CD8-positive, alpha-beta memory T cell (primary cell): ENCODE measurements at places on chromosomes 11 and 22.

GRCh38 chr11:61897387-61898246, 6.3 kb upstream of the FADS3 start:
- no peaks in the 10 kb centered on the region for H3K36me3 ChIP-seq
- peak; percentile 60 for DNase-seq
- H3K4me1 ChIP-seq, result no peaks in the 10 kb centered on the region

GRCh38 chr11:12775955-12776354, 101.7 kb downstream of the TEAD1 start:
- no peak overlapping the region for H3K4me3 ChIP-seq
- no peaks in the 10 kb centered on the region for H3K4me1 ChIP-seq
- no peaks in the 10 kb centered on the region for H3K36me3 ChIP-seq
- no peaks in the 10 kb centered on the region for H3K27me3 ChIP-seq
- DNase-seq, result no peak
- no peak overlapping the region for H3K27ac ChIP-seq

DNA sequence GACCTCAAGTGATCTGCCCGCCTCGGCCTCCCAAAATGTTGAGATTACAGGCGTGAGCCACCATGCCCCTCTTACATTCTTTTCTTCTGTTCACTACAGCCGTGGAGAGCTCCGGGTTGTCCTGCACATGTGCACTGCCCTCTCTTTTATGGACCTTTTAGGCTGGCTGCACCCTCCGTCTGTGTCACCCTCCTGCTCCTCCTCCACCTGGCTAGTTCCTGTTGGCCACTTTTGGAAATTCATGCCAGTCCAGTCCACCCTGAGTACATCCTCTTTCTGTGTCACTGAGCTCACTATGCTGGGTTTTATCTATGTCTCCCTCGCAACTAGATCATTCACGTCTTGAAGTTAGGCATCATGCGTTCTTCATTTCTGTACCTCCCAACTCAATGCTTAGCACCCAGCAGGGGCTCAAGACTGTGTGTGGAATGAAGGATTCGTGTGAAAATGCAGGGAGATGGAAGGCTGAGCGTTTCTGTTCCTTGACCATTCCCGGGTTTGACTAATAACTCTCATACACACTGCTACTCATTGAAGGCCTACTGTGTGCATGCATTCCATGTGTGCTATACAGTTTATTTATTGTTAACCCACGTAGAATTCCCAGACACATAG, 60.6 kb downstream of the PTPRJ start:
- no peaks in the 10 kb centered on the region for H3K27me3 ChIP-seq
- peaks cover 52% of the 10 kb centered on the region for H3K4me1 ChIP-seq
- no peak overlapping the region for H3K4me3 ChIP-seq
- no peaks in the 10 kb centered on the region for H3K36me3 ChIP-seq
- no peak for DNase-seq

- no peak overlapping the region for H3K27ac ChIP-seq
- no peaks in the 10 kb centered on the region for H3K27me3 ChIP-seq
- DNase-seq, result no peak
These were observed 49.6 kb upstream of the SLC25A1 start for GRCh38 chr22:19228179-19228578.

- H3K36me3 ChIP-seq, result peaks cover 66% of the 10 kb centered on the region
- DNase-seq, result no peak
- H3K27ac ChIP-seq, result no peak overlapping the region
These were observed 5.4 kb upstream of the RANBP1 start for GRCh38 chr22:20110359-20110985.

- no peak overlapping the region for H3K27ac ChIP-seq
- H3K36me3 ChIP-seq, result peaks cover 17% of the 10 kb centered on the region
- DNase-seq, result no peak
- H3K27me3 ChIP-seq, result no peaks in the 10 kb centered on the region
These were observed 11.0 kb downstream of the DEPDC5 start for GRCh38 chr22:31764785-31765184.

- DNase-seq, result no peak
- no peak overlapping the region for H3K27ac ChIP-seq
- H3K27me3 ChIP-seq, result no peaks in the 10 kb centered on the region
These were observed 38.4 kb upstream of the KLHL35 start for GRCh38 chr11:75471176-75471973.

- no peak for DNase-seq
- no peaks in the 10 kb centered on the region for H3K27me3 ChIP-seq
- H3K27ac ChIP-seq, result no peak overlapping the region
- H3K4me3 ChIP-seq, result no peak overlapping the region
- H3K36me3 ChIP-seq, result no peaks in the 10 kb centered on the region
- no peaks in the 10 kb centered on the region for H3K4me1 ChIP-seq
These were observed 744.4 kb upstream of the ANO3 start for GRCh38 chr11:25587496-25587895.

- no peak overlapping the region for H3K4me3 ChIP-seq
- H3K27ac ChIP-seq, result peak overlapping the region; percentile 49
- no peaks in the 10 kb centered on the region for H3K27me3 ChIP-seq
- DNase-seq, result no peak
- peaks cover 2% of the 10 kb centered on the region for H3K4me1 ChIP-seq
These were observed 6.1 kb downstream of the MICAL2 start for GRCh38 chr11:12116425-12117032.

GRCh38 chr11:17612221-17613188, 65.4 kb downstream of the OTOG start:
- H3K4me3 ChIP-seq, result no peak overlapping the region
- no peaks in the 10 kb centered on the region for H3K27me3 ChIP-seq
- H3K4me1 ChIP-seq, result no peaks in the 10 kb centered on the region
- no peak overlapping the region for H3K27ac ChIP-seq
- H3K36me3 ChIP-seq, result no peaks in the 10 kb centered on the region
- DNase-seq, result no peak

DNA sequence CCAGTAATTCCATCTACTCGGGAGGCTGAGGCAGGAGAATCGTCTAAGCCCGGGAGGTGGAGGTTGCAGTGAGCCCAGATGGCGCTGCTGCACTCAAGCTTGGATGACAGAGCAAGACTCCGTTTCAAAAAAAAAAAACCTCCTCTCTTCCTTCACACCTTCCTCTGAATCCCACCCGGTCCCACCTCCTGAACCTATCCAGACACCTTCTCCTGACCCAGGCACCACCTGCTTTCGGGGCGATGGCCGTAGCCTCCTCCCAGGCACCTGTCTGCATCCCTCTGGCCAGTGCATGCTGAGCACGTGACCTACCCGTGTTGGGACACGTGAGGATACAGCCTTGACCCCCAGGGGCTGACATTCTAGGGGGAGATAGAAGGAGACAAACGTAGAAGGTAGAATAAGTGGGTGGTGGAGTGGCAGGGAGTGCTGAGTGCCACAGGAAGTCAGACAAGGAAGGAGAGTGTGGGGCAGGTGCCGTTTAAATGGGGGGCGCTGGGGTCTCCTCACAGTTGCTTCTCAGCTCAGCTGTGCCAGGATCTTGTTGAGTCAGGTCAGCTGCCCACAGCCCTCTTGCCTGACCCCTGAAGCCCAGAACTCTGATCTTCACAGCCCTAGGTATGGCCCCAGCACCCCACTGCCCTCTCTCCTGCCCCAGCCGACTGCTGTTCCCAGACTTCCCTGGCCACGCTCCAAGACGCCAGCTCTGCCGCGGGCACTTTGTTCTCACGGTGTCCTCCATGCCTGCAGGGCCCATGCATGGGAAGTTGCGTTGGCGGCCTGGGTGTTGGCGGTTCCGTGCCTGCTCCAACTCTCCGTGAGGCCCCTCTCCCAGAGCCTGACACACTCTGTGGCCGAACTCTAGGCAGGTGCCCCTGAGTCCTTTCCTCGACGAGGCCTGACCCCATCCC, 1.2 kb upstream of the MIOX start:
- DNase-seq, result no peak
- no peak overlapping the region for H3K4me3 ChIP-seq
- no peak overlapping the region for H3K27ac ChIP-seq
- peaks cover under 1% of the 10 kb centered on the region for H3K4me1 ChIP-seq
- no peaks in the 10 kb centered on the region for H3K36me3 ChIP-seq
- no peaks in the 10 kb centered on the region for H3K27me3 ChIP-seq

GRCh38 chr11:70912226-70912840, 340.0 kb downstream of the SHANK2 start:
- no peaks in the 10 kb centered on the region for H3K36me3 ChIP-seq
- H3K27ac ChIP-seq, result no peak overlapping the region
- no peaks in the 10 kb centered on the region for H3K27me3 ChIP-seq
- no peaks in the 10 kb centered on the region for H3K4me1 ChIP-seq
- DNase-seq, result no peak

- no peaks in the 10 kb centered on the region for H3K36me3 ChIP-seq
- DNase-seq, result no peak
- no peaks in the 10 kb centered on the region for H3K4me1 ChIP-seq
- no peak overlapping the region for H3K27ac ChIP-seq
- H3K27me3 ChIP-seq, result no peaks in the 10 kb centered on the region
These were observed 65.1 kb upstream of the RASD2 start for GRCh38 chr22:35475545-35475944.

DNA sequence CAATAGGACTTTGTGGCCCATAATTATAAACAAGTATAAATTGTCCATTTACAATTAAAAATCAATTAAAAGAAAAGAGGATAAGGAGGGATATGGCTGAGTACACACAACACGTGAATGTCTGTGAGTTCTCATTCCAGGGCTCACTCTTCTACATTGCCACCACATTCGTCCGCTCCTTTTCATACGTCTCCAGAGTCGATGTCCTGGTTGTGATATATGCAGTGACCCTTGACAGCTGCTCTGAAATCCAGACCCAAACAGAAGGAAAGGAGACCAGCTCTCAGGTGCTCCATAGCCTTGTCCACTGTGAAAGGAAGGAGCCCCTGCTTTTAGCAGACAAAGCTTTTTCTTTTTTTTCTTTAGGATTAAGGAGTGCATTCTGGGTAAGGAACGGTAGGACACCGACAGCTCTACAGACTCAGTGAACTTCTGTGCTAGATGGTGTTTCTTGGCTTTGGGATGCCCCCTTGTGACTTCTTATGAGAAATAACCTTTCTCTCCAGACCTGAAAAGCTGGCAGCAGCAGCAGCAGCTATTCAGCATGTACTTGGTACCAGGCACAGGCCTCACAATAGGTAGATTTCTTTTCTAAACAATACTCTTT, 19.7 kb upstream of the DNAJB13 start:
- H3K4me1 ChIP-seq, result no peaks in the 10 kb centered on the region
- H3K4me3 ChIP-seq, result no peak overlapping the region
- peak; percentile 3 for DNase-seq
- peaks cover 18% of the 10 kb centered on the region for H3K36me3 ChIP-seq
- no peaks in the 10 kb centered on the region for H3K27me3 ChIP-seq

DNA sequence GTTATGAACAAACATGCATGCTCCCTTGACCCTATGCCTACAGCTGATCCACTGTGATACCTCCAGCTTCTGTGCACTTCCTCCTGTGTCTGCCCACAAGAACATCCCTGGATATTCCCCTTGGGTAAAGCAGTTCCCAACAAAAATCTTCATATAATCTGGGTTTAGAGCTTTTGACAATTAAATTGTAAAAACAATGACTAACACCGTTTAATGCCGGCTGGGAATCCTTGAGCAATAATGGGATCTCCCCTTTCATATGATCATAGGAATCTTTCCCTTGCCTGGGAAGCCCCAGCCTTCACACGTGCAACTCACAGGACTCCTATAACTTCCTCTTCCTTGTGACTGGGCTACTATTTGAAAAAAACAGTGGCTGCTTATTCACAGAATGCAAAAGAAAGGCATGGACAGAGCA, 6.3 kb upstream of the ZC3H12C start:
- no peaks in the 10 kb centered on the region for H3K27me3 ChIP-seq
- no peak overlapping the region for H3K4me3 ChIP-seq
- DNase-seq, result no peak
- no peak overlapping the region for H3K27ac ChIP-seq

DNA sequence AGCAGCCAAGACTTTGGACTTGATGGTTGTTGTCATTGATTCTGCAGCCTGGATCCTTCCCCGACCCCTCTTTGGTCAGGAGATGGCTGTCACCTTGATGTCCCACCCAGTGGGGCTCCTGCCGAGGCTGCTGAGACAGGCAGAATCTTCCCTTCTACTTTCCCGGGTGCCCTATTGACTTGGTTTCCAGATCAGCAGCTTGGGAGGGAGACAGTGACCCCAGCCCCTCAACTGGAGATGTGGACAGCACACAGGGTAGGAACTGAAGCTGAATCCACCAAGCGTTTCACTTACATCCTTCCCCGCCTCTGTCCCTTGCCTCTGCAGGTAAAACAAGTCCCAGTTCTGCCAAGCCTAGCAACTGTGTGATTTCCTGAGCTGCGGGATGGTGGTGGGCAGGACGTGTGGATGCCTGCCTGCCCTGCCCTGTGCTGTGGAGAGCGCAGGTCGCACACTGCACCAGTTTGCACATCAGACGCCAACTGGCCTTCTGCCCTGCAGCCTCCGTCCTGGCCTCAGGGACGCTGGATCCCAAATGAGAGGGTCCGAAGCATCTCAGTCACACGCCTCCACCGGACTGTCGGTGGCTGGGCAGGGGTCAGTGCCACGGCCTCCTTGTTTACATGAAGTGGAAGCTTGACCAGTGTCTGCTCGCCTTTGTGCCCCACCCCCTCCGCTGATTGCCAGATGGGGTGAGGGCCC, 34.6 kb downstream of the FAM83F start:
- no peak overlapping the region for H3K27ac ChIP-seq
- no peak for DNase-seq
- H3K36me3 ChIP-seq, result no peaks in the 10 kb centered on the region
- H3K27me3 ChIP-seq, result no peaks in the 10 kb centered on the region

DNA sequence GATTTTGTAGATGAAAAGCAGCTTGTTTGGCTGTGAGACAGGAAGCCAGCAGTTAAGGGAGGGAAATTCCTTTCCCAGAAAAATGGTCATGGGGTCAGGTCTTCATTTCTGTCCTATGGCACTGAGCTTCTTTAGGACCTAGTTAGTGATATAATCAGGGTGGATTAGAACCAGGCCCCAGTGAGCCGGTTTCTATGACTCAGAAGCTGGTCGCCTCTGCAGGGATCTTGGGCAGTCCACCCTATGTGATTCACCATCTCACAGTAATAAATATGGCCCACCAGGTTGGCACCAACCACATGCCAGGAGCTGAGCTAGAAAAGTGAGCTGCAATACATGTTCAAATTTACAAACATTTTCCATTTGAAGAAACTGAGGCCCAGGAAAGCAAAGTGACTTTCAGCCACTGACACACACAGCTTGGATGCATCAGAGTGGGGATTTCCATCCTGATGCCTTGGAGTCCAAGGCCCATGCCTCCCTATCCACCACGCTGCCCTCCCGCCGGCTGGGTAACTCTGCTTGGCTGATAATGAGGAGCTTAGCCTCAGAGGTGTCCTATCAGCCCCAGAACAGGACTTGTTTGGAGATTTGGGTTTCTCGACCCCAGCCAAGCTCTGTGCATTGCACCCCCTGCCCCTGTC, 42.0 kb downstream of the CD82 start:
- no peak for DNase-seq
- no peak overlapping the region for H3K4me3 ChIP-seq
- H3K36me3 ChIP-seq, result no peaks in the 10 kb centered on the region
- peaks cover 44% of the 10 kb centered on the region for H3K4me1 ChIP-seq
- H3K27ac ChIP-seq, result no peak overlapping the region
- H3K27me3 ChIP-seq, result no peaks in the 10 kb centered on the region

DNA sequence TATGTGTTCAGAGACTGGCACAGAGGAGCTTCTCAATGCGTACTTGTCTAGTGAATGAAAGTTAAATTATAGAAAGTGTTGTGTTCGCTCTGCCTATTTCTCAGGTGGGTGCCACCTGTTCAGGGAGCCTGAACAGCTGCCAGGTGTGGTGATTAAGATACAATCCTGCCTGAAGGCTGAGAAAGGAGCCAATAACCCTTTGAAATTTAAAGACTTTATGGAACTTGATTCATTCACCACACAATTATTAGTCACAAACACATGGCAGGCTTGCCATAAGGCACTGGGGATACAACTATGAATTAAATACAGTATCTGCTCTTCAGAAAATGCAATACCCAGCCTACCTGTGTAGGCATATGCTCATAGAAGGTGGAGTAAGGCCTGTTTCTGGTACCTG, 92.9 kb upstream of the AMOTL1 start:
- H3K27me3 ChIP-seq, result no peaks in the 10 kb centered on the region
- H3K27ac ChIP-seq, result no peak overlapping the region
- H3K4me1 ChIP-seq, result no peaks in the 10 kb centered on the region
- no peak for DNase-seq
